ENCODE measurements at places on chromosomes 1 and 21.
A peak's percentile ranks its signal among the peaks of the same experiment; 100 is the strongest.

GRCh38 chr21:38525454-38525853 is 27.2 kb upstream of the ERG start:
- no peak for DNase-seq

DNA sequence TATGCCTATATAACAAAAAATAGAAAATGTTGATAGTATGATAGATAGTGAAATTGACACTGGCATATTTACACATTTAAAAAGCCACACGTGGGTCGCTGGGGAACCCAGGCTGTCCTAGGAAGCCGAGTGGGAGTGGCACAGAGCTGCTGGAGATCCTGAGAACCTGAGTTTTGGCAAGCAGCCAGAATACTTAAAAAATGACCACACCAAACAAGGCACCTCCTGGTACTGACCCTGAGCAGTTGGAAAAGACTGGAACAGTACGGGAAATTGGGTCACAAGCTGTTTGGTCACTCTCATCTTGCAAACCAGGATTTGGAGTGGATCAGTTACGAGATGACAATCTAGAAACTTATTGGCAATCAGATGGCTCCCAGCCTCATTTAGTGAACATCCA is 111.5 kb downstream of the ZFYVE9 start:
- no peak for DNase-seq

GRCh38 chr1:23169727-23170335 is 1.2 kb upstream of the LUZP1 start:
- DNase-seq = peak; percentile 89

GRCh38 chr1:37807220-37807554 is 403 bp upstream of the C1orf122 start:
- peak; percentile 74 for DNase-seq

GRCh38 chr1:23092447-23092846 is 73.2 kb downstream of the KDM1A start:
- no peak for DNase-seq

GRCh38 chr1:31855038-31855845 is 39.4 kb upstream of the SPOCD1 start:
- no peak for DNase-seq

- DNase-seq = peak; percentile 59
Observed at GRCh38 chr1:43620956-43621355, 29.0 kb upstream of the KDM4A start.

DNA sequence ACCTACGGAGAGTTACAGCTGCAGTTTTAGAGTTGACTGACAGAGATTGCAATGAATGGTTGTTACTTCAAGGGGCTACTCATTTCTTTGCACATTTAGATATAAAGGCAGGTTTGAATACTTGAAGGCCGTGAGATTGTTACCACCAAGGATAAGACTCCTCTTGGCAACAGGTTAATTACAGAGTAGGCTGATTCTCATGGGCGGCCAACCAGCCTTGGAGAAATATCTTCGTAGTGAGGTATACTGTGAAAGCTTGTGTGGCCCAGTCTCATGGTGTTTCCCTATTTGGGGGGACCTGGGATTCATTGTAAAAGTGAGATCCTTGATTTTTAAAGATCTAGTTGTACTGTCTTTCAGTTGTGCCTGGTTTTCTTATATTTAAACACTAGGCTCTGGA is 103.2 kb upstream of the OLFM3 start:
- no peak for DNase-seq

GRCh38 chr1:13797397-13797796 is 97.4 kb downstream of the PRDM2 start:
- DNase-seq = no peak

- no peak for DNase-seq
Observed at GRCh38 chr1:23417570-23417969, 7.0 kb downstream of the TCEA3 start.

DNA sequence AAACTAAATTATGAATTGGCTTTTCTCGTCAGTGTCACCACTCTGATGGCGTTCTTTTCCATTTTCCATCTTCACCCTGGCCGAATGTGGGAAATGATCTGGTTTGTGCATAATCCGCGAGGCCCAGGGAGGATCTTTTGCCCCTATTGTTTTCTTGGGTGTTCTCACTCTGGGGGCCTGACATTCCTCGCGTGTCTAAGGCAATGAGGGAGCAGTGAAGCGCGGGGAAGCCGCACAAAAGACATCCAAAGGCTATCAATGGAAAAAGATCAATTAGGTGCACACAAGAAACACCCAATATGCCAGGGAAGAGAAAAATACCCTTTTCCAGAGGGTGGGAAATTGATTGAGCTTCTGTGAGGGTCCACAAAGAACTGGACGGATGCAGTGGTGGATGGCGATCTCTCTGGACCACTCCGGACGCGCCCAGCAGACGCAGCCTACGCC is 941 bp upstream of the C1orf21 start:
- no peak for DNase-seq

DNA sequence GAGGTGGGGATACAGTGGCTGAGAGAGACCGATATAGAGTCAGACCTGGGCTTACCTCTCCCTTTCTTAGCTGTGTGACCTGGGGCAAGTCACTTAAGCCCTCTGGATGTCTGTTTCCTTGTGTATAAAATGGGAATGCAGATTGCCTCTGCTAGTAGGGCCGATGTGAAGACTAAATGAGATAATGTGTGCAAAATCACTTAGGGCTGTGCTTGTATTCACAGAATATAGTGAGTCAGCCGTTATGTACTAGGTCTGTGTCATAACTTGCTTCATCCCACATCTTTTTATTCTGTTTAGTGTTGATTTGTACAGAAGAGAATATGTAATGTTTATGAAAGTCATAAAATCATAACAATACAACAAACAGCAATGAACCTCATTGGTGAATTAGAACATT is 56.0 kb downstream of the PTPRU start:
- DNase-seq = no peak

GRCh38 chr1:23101101-23101827 is 67.4 kb downstream of the LUZP1 start:
- no peak for DNase-seq

DNA sequence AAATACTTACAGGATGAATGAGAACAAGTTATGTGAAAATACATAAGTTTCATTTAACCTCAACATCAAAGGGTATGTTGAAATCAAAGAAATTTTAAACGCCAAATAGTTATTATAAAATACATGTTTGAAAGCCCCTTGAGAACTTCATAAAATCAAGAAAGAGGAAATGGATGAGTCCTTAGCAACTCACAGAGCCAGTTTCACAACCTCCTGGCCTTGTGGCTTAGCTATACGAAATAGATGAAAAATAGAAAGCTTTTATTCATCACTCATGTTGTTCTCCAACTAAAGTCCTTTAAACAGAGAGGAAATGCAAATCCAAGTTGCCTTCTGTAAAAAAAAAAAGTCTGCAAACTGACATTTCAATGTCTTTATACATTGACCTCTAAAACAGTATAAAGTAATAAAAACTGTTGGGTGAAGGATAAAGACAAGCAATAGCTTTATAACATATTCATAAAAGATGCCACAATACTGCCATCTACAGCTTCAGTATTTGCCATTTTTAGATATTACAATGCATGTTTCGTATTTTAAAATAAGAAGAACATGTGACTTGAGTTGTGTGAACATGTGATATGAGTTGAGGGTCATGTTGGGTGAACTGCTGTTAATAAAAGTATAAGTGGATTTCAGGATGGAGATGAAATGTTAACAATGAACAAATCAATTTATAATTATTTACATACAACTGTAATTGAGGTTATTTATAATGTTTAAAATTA is 847.8 kb downstream of the MRPL39 start:
- no peak for DNase-seq

DNA sequence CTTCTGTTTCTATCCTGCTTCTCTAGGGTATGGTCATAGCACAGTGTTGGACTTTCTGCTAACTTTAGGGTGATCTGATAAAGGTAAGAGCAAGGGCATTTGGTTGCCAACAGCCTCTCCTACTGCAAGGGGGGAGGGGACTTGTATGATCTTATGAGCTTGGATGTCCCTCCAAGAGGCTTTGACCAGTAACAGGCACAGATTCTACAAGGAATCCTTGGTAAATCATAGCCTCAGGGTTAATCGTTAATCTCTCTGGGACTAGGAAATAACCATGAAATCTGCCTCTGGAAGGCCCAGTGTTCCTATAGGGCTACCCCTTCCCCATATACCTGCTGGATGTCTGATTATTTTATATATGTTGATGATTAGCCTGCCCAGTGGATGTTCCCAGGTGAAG is 134.8 kb upstream of the TNFSF4 start:
- no peak for DNase-seq

DNA sequence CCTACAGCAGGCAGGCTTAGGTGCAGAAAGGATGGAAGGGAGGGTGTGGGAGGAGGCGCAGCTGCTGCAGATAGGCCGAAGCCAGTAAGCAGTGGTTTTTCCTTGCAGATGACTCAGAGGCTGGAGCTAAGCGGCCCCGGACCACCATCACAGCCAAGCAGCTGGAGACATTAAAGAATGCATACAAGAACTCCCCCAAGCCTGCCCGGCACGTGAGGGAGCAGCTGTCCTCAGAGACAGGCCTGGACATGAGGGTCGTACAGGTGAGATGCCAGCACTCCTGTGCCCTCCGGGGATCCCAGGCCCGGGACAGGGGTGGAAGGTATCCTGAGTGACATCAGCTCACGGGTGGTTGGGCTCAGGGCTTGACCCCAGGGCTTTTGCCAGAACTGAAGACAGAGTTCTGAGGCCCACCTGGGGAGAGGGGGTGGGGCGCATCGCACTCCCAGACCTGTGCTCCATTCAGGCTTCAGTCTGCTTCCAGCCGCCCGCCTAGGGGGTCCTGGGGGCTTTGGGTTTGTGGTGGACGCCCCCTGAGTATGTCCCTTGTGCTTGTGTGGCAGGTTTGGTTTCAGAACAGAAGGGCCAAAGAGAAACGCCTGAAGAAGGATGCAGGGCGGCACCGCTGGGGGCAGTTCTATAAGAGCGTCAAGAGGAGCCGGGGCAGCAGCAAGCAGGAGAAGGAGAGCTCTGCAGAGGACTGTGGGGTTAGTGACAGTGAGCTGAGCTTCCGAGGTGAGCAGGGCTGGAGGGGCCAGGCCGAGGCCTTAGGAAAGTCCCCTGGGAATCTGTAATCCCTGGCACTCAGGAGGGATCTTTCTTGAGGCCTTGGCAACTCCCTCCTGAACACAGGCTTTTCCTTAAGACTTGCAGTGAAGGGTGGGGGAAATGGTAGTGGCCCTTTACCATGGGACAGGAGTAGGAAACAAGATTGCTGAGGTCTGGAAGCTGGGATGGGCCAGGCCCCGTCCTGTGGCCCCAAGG is 41.5 kb downstream of the LHX4 start:
- no peak for DNase-seq

- DNase-seq = no peak
Observed at GRCh38 chr1:31111290-31111951, 45.9 kb upstream of the PUM1 start.

DNA sequence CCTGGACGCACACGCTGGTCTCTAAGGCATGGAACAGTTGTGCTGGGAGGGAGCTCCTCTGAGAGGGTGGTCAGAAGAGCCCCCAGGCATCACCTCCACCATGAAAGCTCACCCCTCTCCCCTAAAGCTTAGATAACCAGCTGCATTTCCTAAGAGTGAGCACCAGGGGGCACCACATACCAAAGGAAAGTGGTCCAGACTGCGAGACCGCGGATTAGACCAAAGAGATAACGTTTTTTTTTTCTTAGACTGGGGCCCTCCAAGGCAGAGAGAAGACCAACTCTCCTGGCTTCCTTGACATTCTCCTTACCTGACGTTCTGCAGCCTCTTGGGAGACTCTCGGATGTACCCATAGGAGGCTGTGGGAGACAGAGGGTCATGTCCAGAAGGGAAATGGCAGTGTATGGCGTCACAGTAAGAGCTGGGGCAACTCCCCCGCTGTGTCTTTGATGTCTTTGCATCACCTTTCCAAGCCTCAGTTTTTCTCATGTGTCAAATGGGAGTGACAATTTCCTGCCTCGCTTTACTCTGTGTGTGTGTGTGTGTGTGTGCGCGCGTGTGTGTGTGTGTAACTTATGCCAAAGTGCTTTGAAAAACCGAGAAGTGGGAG is 12.3 kb upstream of the IFNLR1 start:
- peak; percentile 84 for DNase-seq

DNA sequence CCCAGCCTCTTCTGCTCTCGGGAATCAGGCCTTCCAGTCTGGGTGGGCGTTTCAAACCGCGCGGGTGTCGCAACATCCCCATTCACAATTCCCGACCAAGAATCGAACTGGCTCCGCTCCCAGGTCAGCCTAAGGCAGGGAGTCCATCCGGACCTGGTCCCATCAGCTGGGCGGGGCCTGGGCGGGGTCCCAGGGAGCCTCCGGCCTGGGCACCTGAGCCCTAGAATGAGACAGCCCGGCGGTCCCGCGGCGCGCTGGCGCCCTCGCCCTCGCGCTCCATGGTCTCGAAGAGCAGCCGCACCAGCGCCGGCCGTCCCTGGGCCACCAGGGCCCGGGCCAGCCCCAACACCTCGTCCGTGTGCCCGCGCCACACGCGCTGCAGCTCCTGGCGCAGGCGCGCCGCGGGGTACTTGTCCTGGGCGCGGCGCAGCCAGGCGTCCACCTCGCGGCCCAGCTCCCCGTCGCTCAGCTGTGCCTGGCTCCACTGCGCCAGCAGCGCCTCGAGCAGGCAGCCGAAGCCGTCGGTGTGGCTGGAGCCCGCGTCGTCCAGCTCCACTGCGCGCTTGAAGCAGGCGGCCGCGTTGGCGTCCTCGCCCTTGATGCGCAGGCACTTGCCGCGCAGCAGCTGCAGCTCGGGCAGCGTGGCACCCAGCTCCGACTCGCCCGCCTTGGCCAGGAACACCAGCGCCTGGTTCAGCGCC is 16.9 kb upstream of the PARS2 start:
- DNase-seq = no peak

- peak; percentile 87 for DNase-seq
Observed at GRCh38 chr21:42187976-42188653, 30.8 kb upstream of the ABCG1 start.

- peak; percentile 81 for DNase-seq
Observed at GRCh38 chr1:30901798-30902581, 6.6 kb downstream of the SDC3 start.

DNA sequence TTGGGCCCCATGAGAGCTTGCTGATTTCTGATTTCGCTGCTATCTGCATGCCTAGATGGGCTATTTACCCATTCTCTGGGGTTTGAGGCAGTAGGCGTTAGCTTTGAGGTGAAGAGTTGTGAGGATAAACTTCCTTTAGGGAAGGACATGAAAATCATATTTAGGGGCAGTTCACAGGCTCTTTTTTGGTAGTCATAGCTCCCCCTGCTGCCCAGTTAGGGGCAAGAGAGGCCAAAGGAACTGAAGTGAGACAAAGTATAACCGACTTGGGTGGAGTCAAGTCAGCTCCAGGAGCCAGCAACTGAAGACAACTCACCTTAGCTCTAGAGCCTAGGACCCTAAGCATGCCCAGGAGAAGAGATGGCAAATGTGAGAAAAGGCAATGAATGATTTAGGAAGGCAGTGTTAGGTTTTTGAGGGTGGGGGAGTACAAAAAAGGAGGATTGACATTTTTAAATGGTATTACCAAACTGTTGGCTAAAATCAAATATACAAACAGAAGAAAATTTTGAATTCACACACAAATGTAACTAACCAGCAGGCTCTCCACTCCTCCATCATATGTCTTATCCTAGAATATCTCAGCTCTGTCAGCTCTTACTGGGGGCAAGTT is 625.2 kb downstream of the LMO4 start:
- DNase-seq = no peak

GRCh38 chr1:94672934-94673333 is 131.4 kb upstream of the F3 start:
- no peak for DNase-seq

Data from spleen (tissue), 13 donors.